Stimulated activated CD4-positive, alpha-beta T cell treated with anti-CD3 and anti-CD28 coated beads, Interleukin-4, amount 100 ng/mL, for 24 hours (primary cell): ENCODE measurements at places on chromosomes 6 and 20.

DNA sequence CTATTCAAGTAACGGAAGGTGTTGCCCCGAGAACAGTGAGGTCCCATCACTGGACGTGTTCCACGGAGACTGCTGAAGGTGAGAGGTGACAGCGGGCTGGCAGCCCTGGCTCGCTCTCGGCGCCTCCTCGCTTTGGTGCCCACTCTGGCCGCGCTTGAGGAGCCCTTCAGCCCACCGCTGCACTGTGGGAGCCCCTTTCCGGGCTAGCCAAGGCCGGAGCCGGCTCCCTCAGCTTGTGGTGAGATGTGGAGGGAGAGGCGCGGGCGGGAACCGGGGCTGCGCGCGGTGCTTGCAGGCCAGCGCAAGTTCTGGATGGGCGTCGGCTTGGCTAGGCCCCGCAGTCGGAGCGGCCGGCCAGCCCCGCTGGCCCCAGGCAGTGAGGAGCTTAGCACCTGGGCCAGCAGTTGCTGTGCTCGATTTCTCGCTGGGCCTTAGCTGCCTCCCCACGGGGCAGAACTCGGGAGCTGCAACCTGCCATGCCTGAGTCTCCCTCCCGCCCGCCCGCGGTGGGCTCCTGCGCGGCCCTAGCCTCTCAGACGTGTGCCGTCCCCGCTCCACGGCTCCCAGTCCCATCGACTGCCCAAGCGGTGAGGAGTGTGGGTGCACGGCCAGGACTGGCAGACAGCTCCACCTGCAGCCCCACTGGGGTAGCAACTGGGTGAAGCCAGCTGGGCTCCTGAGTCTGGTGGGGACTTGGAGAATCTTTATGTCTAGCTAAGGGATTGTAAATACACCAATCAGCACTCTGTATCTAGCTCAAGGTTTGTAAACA, 77.6 kb downstream of the RNF182 start:
- no peak for DNase-seq

- DNase-seq: no peak
Observed at GRCh38 chr6:16966791-16967469, 134.9 kb upstream of the STMND1 start.

- no peak for DNase-seq
Observed at GRCh38 chr20:5128886-5129285, 2.1 kb downstream of the CDS2 start.

DNA sequence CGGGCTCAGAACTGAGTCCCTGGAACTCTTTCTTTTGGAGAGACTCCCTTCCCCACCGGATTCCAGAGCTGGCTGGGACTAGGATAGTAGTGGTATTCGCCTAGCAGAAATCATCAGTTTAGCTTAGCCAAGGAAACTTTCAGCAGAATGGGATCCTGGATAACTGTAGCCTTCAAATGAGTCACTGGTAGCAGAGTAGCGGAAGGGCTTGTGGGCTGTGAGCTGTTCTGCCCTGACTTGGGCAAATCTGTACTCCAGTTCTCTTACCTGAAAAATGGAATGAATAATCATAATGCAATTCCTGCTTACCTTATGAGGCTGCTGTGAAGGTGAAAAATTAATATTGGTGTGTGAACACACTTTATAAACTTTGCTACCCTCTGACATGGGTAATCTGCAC, 244.3 kb upstream of the CHD6 start:
- no peak for DNase-seq

- DNase-seq: no peak
Observed at GRCh38 chr6:98670045-98670746, 164.2 kb upstream of the POU3F2 start.

DNA sequence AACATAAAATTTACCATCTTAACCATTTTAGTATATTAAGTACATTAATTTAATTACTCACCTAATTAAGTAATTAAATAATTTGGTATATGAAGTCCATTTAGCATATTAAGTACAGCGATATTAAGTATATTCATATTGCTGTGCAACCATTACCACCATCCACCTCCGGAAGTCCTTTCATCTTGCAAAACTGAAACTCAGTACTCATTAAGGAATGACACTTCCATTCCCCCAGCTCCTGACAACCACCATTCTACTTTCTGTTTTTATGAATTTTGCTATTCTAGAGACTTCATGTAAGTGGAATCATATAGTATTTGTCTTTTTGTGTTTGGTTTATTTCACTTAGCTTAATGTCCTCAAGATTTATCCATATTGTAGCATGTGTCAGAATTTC, 61.1 kb upstream of the GTSF1L start:
- DNase-seq: no peak

- no peak for DNase-seq
Observed at GRCh38 chr20:45444050-45444449, 25.5 kb upstream of the WFDC2 start.

GRCh38 chr6:126020305-126021050, 34.1 kb downstream of the TRMT11 start:
- no peak for DNase-seq

- DNase-seq: no peak
Observed at GRCh38 chr6:40856271-40856670, 182.8 kb downstream of the UNC5CL start.
